Upper lobe of right lung (tissue), 1 donor: ENCODE measurements at places on chromosomes 2 and 18. TPM values are rescaled to one million over a fixed set of nuclear protein-coding genes. Genes with fewer than 3 reads are reported as not detected.

DNA sequence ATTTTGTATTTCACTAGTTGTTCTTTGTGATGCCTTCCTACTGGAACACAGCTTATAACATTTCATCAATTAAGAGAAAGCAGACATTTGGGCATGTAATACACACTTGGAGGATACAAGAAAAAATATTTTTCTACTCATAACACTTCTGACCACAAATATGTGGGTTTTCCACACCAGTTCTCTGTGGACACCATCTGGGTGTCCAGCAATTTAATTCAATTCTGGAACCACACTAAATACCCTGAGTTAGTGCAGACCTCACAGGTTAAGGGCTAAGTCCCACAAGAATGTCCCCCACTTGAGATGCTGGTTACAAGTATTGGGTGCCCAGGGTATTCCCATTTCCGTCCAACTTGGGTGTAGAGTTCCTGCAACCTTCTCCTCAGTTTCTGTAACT is 91.1 kb upstream of the SKOR2 start:
- H3K4me3 ChIP-seq, result no peak overlapping the region
- H3K4me1 ChIP-seq, result no peaks in the 10 kb centered on the region
- H3K27me3 ChIP-seq, result no peaks in the 10 kb centered on the region
- no peak overlapping the region for H3K27ac ChIP-seq
- DNase-seq, result no peak
- no peaks in the 10 kb centered on the region for H3K36me3 ChIP-seq

GRCh38 chr2:1246239-1246638 is 167.0 kb upstream of the TPO start:
- no peak overlapping the region for H3K27ac ChIP-seq
- H3K4me1 ChIP-seq, result no peaks in the 10 kb centered on the region
- no peaks in the 10 kb centered on the region for H3K36me3 ChIP-seq
- no peak overlapping the region for H3K4me3 ChIP-seq
- no peaks in the 10 kb centered on the region for H3K27me3 ChIP-seq
- no peak for DNase-seq

DNA sequence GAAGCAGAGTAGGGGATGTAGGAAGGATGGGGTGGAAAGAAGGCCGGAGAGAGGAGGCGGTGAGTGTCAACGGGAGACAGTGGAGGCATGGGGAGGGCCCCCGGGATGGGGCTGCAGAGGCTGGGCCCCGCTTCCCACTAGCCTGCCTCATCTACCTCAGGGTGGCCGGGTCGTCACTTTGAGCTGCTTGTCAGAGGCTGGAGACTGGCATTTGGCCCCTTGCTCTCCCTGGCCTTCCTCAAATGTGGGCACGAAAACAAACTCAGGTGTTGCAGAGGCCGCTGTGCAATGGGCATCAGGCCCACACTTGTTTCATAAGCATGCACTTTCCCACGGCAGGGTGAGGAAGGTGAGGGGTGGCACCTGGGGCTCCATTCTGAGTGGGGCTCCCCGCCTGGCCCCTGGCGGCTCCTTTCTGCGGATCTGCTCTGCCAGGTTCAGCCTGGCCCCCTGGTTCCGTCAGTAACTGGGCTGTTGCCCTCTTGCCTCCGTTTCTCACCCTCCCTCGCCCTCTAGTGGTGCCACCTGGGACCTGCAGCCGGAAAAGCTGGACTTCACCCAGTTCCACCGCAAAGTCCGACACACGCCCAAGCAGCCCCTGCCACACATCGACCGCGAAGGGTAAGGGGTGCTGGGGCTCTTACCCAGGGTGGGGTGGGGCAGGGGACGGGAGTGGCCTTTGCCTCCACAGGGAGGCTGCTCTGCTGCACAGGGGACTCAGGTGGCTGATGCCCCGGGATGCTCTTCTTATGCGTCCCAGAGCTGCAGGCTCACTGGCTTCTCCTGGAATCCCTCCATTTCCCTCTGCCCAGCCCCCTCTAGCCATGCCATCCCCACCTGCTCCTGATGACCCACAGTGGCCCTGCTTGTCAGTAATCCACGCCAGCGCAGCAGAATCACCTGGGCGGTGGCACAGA is 125.4 kb downstream of the CTIF start:
- H3K4me1 ChIP-seq, result peaks cover 19% of the 10 kb centered on the region
- H3K27ac ChIP-seq, result no peak overlapping the region
- H3K4me3 ChIP-seq, result no peak overlapping the region
- peak; percentile 87 for DNase-seq
- H3K36me3 ChIP-seq, result no peaks in the 10 kb centered on the region
- no peaks in the 10 kb centered on the region for H3K27me3 ChIP-seq

Gene SIX3
- not detected for total RNA-seq

Gene PARD6G
- 6.5 TPM for total RNA-seq
